CD4-positive, alpha-beta T cell treated with Interleukin-17A for 1 hour (primary cell): ENCODE measurements at places on chromosomes 3 and 15.
A peak's percentile ranks its signal among the peaks of the same experiment; 100 is the strongest.

GRCh38 chr3:129348734-129349133 lies 70.1 kb downstream of the HMCES start:
- no peak for DNase-seq

DNA sequence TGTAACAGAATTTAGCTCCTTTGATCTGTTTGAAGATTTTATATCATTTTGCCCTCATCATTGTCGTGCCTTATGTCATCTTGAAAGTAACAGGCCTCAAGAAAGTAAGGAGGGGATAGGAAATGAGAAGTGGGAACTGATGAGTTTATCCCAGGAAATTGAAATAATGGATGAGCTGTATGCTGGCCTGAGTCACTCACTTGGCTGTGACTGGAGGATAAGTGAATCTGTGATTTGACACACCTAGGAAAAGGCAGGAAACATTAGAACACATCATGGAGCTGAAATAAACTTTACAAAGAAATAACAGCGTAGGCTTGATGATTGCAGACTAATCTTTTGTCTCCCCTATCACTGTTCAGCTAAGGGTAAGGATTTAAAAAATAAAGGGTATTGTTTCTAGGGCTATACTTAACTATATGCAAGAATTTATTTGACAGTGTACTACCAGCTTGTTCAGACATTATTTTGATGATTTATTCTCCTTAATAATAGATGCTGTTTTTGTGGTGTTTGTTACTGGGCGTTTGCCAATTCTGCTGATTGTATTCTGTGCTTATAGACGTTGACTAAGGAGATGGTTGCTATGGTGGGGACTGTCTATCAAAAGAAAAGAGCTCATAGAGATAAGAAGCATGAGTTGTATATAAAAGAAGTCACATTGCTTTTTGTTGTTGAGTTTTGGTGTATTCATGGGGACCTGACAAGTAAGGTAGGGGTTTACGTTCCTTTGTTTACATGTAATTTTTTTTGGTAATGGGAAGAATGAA lies 105.6 kb upstream of the ROPN1 start:
- no peak for DNase-seq

DNA sequence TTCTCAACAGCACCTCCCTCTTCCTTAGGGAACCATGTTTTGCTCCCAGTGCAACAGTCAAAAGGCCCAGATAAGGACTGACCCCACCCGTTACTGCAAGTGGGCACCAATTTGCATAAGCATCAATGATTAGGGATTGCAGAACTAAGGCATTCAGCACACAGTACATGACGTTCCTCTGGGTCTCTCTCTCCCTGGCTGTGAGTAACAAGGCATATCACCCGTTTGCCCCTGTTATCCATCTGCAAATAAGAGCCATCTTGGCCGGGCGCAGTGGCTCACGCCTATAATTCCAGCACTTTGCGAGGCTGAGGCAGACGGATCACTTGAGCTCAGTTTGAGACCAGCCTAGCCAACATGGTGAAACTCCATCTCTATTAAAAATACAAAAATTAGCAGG lies 18.8 kb downstream of the MAGI1 start:
- no peak for DNase-seq

GRCh38 chr3:30527720-30528119 lies 78.7 kb upstream of the TGFBR2 start:
- no peak for DNase-seq

GRCh38 chr15:68301301-68301700 lies 23.8 kb downstream of the FEM1B start:
- no peak for DNase-seq

DNA sequence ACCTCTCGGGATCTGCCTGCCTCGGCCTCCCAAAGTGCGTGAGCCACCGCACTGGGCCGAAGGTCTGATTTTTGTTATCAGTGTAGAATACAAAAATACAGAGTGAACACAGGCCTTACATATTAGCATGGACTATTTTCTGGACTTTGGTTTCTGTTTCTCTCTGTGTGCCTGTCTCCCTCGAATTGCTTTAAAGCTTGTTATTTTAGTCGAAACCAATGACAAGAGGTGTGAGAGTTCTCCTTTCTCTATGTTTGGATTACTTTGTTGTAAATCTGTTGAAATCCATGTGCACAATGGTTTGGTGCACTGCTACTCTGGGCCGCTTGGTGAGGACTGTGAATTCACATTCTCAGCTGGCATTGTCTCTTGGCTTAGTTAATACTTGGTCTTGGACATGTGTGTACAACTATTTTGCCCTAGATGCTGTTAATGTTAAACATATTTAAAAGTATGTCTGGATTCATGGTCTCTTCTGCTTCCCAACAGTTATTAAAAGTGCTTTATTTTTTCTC lies 23.9 kb downstream of the MED12L start:
- DNase-seq, result no peak

DNA sequence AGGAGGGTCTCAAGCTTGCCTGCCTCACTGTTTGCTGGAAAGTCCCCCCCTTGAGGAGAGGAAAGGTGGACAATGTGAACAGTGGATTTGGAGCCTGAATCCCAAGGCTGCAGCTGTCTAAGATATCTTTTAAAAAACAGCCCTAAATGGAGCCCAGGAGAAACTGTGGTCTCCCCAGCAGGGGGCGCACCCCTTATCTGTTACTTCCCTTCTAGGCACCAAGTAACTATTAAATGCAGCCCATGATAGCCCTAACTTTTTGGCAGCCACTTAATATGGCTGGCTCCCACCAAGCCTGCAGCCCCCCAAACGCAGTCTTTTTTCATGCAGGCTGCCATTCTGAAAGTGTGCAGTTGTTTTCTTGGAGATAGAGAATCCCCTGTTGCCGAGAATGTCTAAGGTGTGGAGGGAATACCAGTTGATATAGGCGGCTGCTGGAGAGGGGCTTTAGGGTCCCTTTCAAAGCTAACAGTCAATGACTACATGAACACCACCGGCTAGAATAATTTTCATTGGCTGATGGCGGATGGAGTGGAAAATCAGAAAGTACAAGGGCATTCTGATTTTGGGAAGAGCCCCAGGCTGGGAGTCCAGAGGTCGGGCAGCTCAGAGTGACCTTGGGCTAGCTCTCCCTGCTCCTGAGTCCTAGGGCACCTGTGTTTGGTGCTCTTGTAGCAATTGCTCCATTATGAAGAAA lies 1.3 kb downstream of the RHCG start:
- DNase-seq, result no peak

GRCh38 chr15:48451736-48452135 lies 120.5 kb downstream of the DUT start:
- no peak for DNase-seq

GRCh38 chr15:94021621-94022320 lies 209.6 kb upstream of the MCTP2 start:
- no peak for DNase-seq

- no peak for DNase-seq
These were observed 104.8 kb downstream of the TMEM266 start for GRCh38 chr15:76164602-76165001.

DNA sequence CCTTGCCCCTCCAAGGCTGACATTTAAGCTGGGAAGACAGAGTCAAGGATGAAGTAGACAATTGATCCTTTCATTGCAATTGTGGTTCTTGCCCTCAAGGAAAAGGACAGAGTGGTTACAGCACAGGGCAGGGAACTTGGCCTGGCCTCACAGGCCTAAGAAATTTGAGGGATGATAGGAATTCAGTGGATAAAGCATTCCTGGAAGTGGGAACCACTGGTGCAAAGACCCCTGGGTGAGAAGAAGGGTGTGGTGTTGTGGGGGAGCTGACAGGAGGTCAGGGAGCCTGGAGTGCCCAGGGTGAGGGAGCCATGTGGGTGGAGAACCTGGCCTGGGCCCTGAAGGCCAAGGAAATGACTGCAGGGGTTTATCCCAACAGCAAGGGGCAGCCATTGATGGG lies 287.4 kb downstream of the UACA start:
- DNase-seq, result no peak

GRCh38 chr3:53890726-53891475 lies 758 bp downstream of the SELENOK start:
- DNase-seq, result peak; percentile 77

DNA sequence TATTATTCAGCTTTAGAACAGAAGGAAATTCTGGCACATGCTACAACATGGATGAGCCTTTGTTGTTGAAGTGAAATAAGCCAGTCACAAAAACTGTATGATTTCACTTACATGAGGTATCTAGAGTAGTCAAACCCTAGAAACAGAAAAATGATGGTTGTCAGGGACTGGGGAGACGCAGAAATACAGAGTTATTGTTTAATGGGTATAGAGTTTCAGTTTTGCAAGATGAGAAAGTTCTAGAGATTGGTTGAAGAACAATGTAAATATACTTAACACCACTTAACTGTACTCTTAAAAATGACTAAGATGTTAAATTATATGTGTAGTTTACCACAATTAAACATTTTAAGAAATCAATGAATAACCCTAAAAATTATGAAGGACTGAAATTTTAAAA lies 15.8 kb downstream of the SPTSSB start:
- no peak for DNase-seq

DNA sequence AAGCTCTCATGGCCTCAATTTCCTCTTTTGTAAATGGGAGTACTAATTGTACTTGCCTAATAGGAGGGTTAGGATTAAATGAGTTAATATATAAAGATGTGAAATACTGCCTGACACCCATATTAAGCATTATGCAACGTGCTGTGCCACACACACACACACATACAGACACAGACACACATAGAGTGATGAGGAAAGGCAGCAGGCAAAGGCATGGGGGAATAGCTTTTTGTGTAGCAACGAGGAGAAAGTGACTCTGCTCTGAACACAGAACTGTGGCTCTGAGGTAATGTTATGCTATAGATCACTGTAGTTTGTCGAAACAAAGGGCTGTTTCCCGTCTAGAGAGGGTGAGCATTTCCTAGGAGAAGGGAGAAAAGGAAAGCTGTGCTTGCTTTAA lies 233.3 kb upstream of the SLCO3A1 start:
- DNase-seq, result no peak

- DNase-seq, result peak; percentile 34
These were observed 199.1 kb downstream of the LRRN1 start for GRCh38 chr3:3998140-3998922.

GRCh38 chr3:134423153-134423552 lies 48.9 kb upstream of the AMOTL2 start:
- DNase-seq, result no peak

- no peak for DNase-seq
These were observed 2.2 kb upstream of the CPEB1 start for GRCh38 chr15:82649226-82649999.

GRCh38 chr15:57534281-57534680 lies 57.4 kb upstream of the MYZAP start:
- DNase-seq, result no peak
